ENCODE measurements at places on chromosomes 4 and X.
A peak's percentile ranks its signal among the peaks of the same experiment; 100 is the strongest.

DNA sequence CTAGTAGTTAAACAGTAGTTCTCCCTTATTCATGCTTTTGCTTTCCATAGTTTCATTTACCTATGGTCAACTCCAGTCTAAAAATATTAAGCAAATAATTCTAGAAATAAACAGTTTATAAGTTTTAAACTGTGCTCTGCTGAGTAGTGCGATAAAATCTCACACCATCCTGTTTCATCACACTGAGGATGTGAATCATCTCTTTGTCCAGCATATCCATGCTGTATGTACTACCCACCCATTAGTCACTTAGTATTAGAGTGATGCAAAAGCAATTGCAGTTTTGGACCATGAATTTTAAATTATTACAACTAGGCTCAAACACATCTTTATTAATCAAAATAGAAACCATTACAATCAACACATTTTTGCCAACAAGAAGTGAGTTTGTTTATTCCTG, 187.4 kb downstream of the TEX13C start:
- no peaks in the 10 kb centered on the region for H3K36me3 ChIP-seq
- no peaks in the 10 kb centered on the region for H3K27me3 ChIP-seq
- DNase-seq: no peak

DNA sequence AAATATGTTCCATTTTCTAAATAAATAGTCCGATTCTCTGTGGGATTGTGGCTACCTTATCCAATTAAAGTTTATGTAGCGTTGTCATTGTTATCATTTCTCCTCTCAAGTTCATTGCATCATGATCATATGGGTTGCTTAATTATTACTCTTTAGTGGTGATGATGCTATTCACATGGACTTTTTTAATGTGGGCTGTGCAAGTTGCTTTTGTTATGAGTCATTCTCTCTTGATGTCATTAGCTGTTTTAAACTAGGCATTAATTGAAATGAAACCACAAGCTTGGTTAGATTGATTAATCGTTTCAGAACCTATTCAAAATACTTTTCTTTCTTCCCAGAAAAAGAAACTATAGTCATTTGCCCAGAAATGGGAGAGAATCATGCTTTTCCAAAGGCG, 38.2 kb downstream of the NHS start:
- peaks cover 12% of the 10 kb centered on the region for H3K4me1 ChIP-seq
- H3K4me3 ChIP-seq: no peak overlapping the region
- no peak overlapping the region for H3K27ac ChIP-seq
- H3K27me3 ChIP-seq: peaks cover 6% of the 10 kb centered on the region
- no peaks in the 10 kb centered on the region for H3K36me3 ChIP-seq

- peaks cover 35% of the 10 kb centered on the region for H3K4me1 ChIP-seq
- H3K27ac ChIP-seq: peak within 1 kb of the TSS; percentile 72
- no peaks in the 10 kb centered on the region for H3K27me3 ChIP-seq
- H3K4me3 ChIP-seq: peak within 1 kb of the TSS; percentile 81
- DNase-seq: peak; percentile 45
These were observed at the start of gene CCNQ for GRCh38 chrX:153598541-153599191. TSS of gene CCNQ (minus strand) at chrX:153599139. CDS start at chrX:153599073, 66 bp downstream.

- no peak for DNase-seq
- no peak overlapping the region for H3K4me3 ChIP-seq
- no peak overlapping the region for H3K27ac ChIP-seq
- H3K4me1 ChIP-seq: no peaks in the 10 kb centered on the region
These were observed 22.9 kb downstream of the MID1IP1 start for GRCh38 chrX:38824176-38824575.

DNA sequence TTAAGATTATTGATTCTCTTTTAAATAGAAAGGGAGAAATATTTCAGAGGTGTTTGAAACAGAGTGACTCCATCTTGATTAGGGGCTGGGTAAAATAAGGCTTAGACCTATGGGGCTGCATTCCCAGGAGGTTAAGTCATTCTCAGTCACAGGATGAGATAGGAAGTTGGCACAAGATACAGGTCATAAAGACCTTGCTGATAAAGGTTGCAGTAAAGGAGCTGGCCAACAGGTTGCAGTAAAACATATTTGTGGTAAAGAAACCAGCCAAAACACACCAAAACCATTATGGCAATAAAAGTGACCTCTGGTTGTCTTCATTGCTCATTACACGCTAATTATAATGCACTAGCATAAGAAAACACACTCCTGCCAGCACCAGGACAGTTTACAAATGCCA, 165.0 kb downstream of the SPIN4 start:
- DNase-seq: no peak
- H3K4me1 ChIP-seq: no peaks in the 10 kb centered on the region
- H3K27me3 ChIP-seq: no peaks in the 10 kb centered on the region
- H3K4me3 ChIP-seq: no peak overlapping the region
- H3K27ac ChIP-seq: no peak overlapping the region

DNA sequence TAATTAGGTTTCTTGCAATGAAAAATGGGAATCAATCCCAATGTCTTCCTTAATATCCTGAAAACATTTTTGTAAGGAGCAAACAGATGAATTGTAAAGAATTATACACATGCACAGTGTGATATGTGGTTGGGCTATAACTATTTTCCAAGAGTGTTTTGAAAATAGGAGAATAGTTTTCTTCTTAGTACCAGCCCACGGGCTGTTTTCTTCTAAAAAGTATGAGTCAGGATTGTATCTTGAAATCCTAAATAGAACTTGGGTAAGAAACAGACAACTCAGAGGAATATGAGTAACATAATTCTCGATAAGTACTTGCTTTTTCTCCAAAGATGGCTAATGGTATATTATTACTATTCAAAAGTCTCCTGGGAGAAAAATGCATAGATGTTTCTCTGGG, 136.7 kb downstream of the MAGEC2 start:
- H3K4me1 ChIP-seq: no peaks in the 10 kb centered on the region
- DNase-seq: no peak
- no peaks in the 10 kb centered on the region for H3K27me3 ChIP-seq
- no peak overlapping the region for H3K27ac ChIP-seq
- no peaks in the 10 kb centered on the region for H3K36me3 ChIP-seq
- H3K4me3 ChIP-seq: no peak overlapping the region

- H3K27ac ChIP-seq: no peak overlapping the region
- H3K4me3 ChIP-seq: no peak overlapping the region
- H3K36me3 ChIP-seq: peaks cover 21% of the 10 kb centered on the region
- H3K4me1 ChIP-seq: peaks cover 8% of the 10 kb centered on the region
- peaks cover 8% of the 10 kb centered on the region for H3K27me3 ChIP-seq
- DNase-seq: no peak
These were observed 3.8 kb downstream of the SAP30 start for GRCh38 chr4:173374588-173374987.

GRCh38 chr4:85722807-85723206, 247.9 kb downstream of the ARHGAP24 start:
- DNase-seq: no peak
- H3K4me3 ChIP-seq: no peak overlapping the region
- H3K27ac ChIP-seq: no peak overlapping the region

DNA sequence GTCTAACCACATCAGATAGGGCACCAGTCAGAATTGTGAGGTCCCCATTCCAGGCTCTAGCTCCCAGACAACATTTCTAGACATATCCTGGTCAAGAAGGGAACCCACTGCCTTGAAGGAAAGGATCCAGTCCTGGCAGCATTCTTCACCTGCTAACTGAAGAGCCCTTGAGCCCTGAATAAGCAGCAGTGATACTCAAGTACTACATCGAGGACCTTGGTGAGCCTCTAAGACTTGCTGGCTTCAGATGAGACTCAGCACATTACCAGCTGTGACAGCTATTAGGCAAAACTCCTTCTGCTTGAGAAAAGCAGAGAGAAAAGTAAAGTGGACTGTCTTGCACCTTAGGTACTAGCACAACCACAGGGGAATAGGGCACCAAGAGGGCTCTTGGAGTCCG, 205.8 kb upstream of the F9 start:
- H3K27ac ChIP-seq: no peak overlapping the region
- H3K27me3 ChIP-seq: no peaks in the 10 kb centered on the region
- no peaks in the 10 kb centered on the region for H3K36me3 ChIP-seq
- DNase-seq: no peak
- no peak overlapping the region for H3K4me3 ChIP-seq

GRCh38 chrX:101749436-101749835, 89.8 kb upstream of the ARMCX2 start:
- no peak overlapping the region for H3K27ac ChIP-seq
- H3K4me3 ChIP-seq: no peak overlapping the region
- peaks cover 9% of the 10 kb centered on the region for H3K27me3 ChIP-seq
- H3K36me3 ChIP-seq: no peaks in the 10 kb centered on the region
- no peak for DNase-seq

DNA sequence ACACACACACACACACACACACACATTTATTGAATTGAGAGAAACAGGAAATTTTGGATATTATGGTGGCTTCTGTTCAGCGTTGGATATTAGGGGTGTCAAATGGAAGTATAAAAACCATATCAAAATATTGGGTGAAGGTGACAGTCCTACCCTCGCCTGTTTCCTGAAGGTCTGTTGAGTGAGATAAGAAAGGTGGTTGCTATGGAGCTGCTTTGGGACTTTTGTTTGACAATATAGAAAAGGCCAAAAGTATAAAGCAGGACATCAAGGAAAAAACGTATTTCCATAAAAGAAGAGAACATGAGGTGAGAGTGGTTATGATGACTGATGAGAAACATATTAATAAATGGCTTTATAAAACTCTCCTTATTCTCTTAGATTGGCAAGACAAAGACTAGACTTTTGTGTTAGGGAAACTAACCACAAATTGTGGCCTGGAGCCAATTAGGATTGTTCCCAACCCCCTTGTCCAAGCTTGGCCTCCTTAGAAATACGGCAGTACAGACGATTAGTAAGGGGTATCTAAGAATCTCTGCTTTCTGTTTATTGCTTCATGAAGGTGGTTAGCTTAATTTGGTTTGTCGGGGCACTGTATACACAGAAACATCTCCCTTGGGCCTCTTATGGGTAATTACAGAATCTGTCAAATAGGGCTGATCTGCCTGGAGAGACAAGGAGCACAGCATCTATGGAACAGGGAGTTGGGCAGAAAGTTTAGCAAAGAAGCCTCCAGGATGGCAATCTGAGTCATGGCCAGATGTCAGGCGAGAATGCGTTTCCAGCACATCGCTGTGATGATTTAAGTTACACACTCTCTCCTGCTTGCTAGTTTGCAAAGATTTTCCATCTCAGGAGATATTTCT, 198.0 kb downstream of the CBR4 start:
- H3K36me3 ChIP-seq: no peaks in the 10 kb centered on the region
- H3K4me3 ChIP-seq: no peak overlapping the region
- no peak for DNase-seq

GRCh38 chrX:16665089-16665488, 15.1 kb downstream of the S100G start:
- no peak for DNase-seq
- no peaks in the 10 kb centered on the region for H3K27me3 ChIP-seq
- no peak overlapping the region for H3K4me3 ChIP-seq
- no peak overlapping the region for H3K27ac ChIP-seq
